Stimulated activated CD8-positive, alpha-beta memory T cell treated with anti-CD3 and anti-CD28 coated beads, Interleukin-2, amount 100 ng/mL, for 1 hour (primary cell): ENCODE measurements at places on chromosomes 1 and 21.

GRCh38 chr1:229139331-229140118 is 131.4 kb upstream of the RAB4A start:
- DNase-seq, result no peak

GRCh38 chr1:231072041-231072440 is 32.0 kb upstream of the FAM89A start:
- no peak for DNase-seq

GRCh38 chr1:208228550-208228949 is 15.6 kb downstream of the PLXNA2 start:
- DNase-seq, result no peak

DNA sequence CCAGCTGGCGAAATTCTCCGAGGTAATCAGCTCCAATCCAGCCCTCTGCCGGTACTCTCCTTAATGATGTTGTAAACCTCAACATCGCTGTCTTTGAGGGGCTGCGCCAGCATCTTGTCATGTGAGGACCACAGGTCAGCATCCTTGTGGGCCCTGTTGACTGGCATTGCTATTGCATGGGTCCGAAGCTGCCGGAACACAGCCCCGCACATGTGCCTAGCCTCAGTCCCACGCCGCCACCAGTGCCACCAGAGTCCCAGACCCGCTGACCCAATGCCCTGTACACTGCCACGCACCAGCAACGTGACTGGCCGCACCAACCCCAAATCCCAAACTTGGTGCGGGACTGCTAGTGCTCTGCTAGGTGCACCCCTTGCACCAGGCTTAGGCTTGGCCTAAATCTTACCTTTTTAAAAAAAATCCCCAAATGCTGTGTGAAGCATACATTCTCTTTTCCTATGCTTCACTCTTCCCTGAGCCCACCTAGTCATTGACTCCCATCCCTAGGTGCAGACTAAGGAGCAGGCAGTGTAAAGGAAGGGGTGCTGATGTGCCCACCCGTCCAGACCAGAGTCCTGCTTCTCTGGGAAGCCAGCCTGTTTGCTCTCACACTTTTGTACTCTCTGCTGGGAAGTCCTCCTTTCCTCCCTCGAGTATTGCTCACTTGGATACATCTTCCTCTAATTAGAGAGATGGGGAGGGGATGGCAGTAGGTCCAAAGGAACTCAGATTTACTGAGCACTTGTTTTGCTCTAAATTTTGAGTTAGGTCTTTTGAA is 81.9 kb upstream of the ARTN start:
- no peak for DNase-seq

DNA sequence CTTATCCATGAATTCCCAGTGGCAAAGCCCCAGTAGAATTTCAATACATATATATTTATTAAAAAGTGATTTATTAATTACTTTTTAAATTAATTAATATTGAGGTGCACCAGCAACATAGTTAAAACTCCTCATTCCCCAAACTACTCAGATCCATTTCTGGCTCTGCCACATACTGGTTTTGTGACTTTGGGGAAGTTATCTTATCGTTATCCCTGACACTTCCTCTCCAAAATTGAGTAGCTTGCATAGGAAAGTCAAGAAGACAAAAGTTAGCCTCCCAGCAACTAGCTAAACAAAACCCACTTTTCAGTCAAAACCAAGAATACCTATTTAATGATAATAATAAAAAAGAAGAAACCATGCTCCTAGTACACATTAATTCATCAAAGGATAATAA is 35.9 kb downstream of the TCP10L start:
- DNase-seq, result no peak

DNA sequence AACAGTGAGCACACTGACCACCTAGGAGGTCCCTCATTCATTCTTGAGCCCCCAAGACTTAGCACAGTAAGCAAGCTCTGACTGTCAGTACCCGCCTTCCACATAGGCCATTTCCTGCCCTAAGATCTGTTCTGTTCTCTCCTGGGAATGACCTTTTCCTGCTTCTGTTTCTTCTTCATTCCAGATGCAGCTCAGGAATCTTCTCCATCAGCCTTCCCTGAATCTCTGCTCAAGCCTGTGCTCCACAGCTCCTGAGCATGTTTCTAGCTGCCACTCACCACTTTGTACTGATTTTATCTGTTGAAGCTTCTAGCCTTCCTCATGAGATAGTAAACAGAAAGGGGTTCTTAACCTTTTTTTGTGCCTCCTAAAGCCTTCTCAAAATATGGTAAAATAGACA is 56.6 kb downstream of the ZNF281 start:
- no peak for DNase-seq

DNA sequence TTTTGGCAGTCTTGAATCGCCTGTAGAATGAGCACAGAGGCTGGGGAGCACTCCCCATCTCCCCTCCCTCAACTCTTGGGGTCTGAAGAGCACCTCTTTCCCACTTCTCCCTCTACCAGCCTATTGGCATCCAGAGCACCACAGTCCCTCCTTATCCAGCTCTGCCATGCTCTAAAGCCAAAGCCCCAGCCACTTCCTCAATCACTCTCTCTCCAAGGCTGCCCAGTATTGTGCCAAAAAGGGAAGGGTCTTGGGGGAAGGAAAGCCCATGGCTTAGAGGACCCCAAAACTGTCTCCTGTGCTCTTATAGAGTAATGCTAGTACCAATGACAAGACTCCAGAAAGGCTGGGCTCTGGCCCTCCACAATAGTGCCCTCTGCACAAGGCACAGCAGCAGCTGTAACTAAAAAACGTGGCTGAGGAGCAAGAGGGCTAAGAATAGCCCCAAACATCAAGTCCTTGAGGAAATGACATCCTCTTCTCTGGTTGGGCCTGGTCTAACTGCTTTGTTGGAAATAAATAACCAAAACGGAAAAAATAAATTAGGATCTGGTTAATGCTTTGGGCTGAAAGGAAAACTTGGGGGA is 28.4 kb downstream of the SLC27A3 start:
- no peak for DNase-seq

- DNase-seq, result no peak
Measured at GRCh38 chr21:33025489-33026442, at the start of gene OLIG2. TSS of gene OLIG2 (plus strand) at chr21:33025935. CDS start at chr21:33026863, 928 bp downstream.

GRCh38 chr1:110348771-110349170 is 9.6 kb downstream of the RBM15 start:
- no peak for DNase-seq

- no peak for DNase-seq
Measured at GRCh38 chr1:43058545-43059360, 100.1 kb upstream of the SLC2A1 start.

- DNase-seq, result no peak
Measured at GRCh38 chr1:204507317-204508105, 8.7 kb upstream of the MDM4 start.

DNA sequence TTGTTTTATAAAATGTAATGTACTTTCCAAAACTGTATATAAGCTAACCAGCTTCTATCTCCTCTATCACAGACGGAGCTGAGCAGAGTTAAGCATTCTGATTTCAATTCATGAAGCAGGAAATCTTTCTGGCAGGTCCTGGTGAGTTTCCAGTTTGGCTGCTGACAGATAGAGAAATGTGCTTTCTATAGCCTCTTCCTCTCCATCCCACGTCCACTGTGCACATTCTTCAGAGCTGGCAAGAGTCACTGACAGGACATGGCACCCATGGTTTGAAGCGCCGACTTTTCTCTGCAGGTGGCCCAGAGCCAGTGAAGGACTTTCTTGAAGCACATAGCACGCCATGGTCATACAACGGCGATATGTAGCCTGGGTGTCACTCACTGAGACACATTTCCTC is 52.3 kb upstream of the POU2F1 start:
- no peak for DNase-seq
